C1 segment of cervical spinal cord (tissue), 14 donors: ENCODE measurements at places on chromosomes 7 and 10.

- no peak for DNase-seq
These were observed 8.9 kb upstream of the TSPAN13 start for GRCh38 chr7:16744518-16745250.

DNA sequence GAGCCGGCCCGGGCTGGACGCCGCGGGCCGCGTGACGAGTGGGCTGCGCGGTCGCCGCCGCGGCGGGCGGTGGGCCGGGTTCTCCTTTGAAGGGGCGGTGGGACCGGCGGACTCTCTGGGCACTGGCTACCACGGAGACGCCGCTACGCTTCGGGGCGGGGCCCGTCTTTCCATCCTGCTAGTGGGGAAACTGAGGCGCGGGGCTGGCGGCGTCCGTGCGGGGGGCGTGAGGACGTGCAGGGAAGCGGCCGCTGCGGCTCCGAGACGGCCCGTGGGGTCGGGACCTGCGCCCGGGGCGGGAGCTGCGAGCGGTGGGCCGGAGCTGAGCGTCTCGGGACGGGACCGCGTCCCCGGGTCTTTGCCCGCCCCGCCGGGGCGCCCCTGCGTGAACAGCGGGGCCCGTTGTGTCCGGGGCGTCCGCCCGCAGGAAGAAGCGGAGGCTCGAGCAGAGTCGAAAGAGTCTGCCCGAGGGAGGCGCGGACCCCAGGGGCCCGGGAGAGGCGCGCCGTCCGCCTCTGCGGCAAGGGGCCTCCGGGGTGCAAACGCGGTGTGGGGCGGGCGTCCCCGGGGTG, 548 bp upstream of the BNIP3 start:
- no peak for DNase-seq

DNA sequence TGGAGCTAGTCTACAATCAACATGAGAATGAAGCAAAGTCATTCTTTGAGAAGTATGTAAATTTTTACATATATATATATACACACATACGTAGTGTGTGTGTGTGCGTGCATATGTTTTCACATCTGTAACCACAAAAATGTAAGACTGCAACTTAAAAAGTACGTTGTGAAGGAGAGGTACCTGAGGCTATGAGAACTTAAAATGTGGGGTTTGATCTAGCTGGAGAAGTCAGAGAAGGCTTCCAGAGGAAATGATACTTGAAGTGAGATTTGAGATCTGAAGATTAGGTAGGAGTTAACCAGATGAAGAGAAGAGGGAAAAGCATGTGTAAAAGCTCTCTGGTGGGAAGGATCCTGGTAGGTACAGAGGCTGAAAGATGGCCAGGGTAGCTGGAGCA, 5.8 kb downstream of the TAF5 start:
- no peak for DNase-seq

- DNase-seq: no peak
These were observed 2.1 kb downstream of the ADD3 start for GRCh38 chr10:110009736-110010475.

DNA sequence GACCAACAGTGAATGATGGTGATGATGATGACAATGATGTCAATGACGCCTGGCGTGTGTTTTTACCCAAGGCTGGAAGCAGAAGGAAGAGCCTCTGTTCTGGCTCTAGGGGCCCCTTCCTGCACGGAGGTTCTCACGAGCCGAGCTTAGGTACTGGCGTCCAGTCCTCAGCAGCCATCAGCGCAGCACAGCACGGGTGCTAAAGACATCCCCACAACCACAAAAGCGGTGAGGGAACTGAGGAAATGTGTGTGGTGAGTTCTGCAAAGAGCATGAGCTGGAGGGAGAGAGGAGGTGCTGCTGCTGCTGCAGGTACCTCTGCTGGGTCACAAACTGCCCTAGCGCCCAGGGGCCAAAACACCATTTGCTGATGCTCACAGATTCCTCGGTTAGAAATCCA, 81.6 kb downstream of the SFMBT2 start:
- DNase-seq: no peak

GRCh38 chr10:125392154-125392553, 231.8 kb upstream of the CTBP2 start:
- DNase-seq: no peak

DNA sequence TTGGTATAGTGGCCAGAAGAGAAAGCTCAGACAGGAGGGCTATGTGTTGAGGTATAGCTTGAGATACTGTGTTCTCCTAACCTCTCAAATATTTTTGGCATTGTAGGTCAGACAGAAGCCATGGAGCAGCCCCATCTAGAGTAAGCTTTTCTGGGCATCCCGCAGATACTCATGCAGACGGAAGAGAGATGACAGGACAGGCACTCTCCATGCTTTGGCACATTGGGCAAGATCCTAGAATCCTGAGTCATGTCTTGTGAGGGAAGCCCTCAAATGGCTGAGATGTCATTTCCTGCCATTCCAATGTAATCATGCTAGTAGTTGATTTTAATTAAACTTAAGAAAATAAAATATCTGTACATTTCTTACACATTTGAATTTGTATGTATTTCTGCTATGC, 16.8 kb upstream of the KIF20B start:
- DNase-seq: no peak

- no peak for DNase-seq
These were observed 199.7 kb upstream of the LRRN3 start for GRCh38 chr7:110891197-110891596.

DNA sequence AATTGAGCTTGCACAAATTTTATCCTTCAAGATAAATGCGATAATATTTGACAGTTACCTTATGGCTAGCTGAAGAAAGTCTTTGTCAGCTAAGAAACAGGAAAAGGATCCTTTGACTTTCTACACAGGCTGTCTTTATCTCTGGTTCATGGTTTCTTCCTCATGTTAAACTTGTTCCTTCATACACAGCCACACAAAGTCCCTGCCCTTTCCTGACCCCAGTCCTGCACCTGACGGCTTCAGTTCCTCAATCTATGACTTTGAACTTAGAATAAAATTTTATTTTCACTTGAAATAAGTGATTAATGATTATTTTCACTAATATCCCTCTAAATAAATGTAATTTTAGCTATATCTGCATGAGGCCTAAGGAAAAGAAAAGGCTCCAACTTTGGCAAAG, 77.8 kb upstream of the PRSS1 start:
- DNase-seq: no peak

DNA sequence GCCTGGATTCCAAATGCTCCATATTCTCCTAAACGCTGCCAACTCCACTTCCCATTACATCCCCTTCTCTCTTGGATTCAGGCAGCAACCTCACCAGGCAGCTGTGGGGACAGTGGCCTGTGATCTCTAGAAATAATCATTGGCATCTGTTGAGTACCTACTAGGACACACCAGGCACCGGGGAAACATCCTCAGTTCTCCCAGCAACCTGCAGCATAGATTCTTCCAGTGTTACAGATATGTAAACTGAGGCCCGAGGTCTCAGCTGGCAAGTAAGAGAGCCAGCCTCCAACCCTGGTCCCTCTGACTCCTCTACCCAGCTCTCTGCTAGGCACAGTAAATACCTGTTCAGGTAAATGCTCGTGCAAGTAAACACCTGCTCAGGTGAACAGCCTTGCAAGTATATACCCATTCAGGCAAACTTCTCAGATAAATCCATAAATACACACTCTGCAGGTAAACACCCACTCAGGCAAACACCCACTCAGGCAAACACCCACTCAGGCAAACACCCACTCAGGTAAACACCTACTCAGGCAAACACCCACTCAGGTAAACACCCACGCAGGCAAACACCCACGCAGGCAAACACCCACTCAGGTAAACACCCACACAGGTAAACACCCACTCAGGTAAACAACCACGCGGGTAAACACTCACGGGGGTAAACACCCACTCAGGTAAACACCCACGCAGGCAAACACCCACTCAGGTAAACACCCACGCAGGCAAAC, 18.7 kb downstream of the ASB13 start:
- DNase-seq: no peak

DNA sequence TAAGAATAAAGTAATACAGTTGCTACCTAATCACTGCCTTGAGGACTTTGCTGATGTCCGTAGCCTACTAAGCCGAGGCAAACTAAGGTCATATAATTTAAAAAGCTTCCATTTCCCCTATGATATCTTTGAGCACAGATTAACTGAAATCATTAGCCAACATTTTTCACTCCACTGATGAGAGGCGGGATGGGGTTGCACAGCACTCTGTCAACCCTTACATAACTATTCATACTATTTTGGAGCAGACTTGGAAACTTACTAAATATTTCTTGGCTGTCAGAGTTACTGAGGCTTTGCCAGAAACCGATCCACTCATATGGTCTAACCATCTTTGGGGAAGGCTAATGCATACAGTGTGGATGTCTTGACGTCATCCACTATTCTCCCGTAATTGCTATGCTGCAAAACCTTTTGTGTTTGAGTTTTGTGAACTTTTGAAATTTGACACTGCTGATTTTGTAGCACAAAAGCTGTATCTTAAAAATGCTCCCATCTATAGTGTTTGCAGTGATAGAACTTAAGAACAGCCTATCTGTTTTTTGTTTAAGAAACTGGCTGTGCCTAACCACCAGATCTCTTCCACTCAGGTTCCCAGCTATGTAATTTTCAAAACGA, 248.7 kb downstream of the TSPAN12 start:
- DNase-seq: no peak

- DNase-seq: no peak
These were observed 12.3 kb downstream of the KLHL7 start for GRCh38 chr7:23117841-23118240.

DNA sequence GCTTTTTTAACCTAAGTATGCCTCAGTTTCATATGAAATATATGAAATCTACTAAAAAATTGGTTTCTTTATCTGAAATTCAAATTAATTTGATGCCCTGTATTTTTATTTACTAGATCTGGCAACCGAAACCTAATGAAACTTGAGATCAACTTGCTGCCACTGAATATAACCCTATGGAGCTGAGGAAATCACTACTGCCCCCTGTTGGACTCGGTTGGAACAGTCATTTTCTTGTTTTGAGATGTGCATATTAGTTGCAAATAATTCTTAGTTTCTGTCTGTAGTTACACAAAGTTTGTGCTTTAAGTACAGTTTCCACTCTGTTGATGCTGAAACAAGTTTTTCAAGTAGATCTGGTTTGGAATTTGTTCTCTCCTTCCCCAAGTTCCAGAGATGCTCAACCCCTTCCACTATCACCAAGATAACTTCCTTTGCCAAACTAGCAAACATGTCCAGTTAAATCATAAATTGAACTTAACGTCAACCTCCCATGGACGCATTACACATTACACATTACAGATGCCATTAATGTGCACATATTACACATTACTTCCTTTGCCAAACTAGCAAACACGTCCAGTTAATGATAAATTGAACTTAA, 22.2 kb upstream of the EXOC4 start:
- DNase-seq: peak; percentile 12

DNA sequence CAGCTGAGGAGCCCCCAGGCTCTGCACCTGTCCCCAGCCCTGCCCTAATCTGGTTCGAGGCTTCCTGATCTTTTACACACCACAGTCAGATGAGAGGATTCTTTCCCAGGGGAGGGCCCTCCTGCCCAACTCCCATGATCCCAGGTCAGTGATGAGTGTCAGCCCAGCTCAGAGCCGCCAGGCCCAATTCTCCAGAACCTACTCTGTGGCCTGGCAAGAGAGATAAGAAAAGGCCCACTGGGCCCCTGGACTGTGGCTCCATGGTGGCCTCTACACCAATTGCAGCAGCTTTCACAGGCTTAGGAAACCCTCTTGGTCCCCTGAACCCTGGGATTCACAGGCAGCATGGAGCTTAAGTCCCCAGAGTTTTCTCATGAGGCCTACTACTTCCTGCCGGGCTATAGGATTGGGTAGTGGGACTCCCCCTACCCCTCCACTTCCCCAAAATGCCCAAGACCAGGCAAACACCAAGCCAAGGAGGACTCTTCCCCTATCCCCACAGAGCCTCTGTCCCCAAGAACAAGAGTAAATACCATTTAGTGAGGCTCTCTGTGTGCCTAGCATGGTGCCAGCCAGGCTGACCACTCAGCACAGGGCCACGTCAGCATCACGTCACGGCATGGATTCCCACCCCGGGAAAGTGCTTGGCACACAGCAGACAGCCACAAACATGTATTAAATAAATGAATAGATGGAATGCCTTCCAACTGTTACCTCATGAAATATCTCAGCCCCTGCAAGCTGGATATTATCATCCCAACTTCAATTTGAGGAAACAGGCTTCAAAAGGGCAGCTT, 100.0 kb downstream of the GRID1 start:
- no peak for DNase-seq

GRCh38 chr10:74917481-74918077, 91.2 kb downstream of the KAT6B start:
- no peak for DNase-seq

DNA sequence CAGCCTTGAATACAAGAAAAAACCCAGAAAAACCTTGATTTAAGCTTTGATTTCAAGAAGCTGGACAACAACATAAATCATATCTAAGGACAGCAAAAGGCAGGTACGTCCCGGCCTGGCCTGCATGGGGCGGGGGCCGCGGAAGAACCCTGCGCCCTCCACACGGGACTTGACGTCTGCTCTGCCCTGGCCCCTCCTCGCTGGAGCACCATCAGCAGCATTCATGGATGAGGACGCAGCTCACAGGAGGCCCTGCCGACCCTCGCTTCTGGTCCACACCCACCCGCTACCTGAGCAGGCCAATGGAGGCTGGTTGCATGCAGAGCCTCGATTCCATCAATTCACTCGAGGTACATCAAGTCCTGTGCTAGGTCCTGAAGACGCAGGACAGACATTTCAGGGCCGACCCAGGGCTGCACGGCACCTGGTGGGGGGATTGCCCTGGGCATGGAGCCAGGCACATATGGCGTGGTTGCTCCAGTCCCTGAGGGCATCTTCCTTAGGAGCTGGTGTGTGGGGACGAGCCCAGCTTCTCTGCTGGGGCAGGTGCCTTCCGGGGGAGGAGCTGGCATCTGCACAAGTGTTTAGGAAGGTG, 63.1 kb upstream of the NKX6-2 start:
- DNase-seq: no peak

GRCh38 chr10:76071653-76072365, 640.4 kb downstream of the LRMDA start:
- no peak for DNase-seq

- no peak for DNase-seq
These were observed 14.9 kb downstream of the PFKP start for GRCh38 chr10:3082290-3082689.

GRCh38 chr7:19690736-19691135, 18.1 kb downstream of the POLR1F start:
- DNase-seq: no peak

GRCh38 chr10:96236090-96236478, 35.3 kb downstream of the BLNK start:
- peak; percentile 12 for DNase-seq

GRCh38 chr7:129874722-129875121, 78.0 kb downstream of the UBE2H start:
- no peak for DNase-seq

DNA sequence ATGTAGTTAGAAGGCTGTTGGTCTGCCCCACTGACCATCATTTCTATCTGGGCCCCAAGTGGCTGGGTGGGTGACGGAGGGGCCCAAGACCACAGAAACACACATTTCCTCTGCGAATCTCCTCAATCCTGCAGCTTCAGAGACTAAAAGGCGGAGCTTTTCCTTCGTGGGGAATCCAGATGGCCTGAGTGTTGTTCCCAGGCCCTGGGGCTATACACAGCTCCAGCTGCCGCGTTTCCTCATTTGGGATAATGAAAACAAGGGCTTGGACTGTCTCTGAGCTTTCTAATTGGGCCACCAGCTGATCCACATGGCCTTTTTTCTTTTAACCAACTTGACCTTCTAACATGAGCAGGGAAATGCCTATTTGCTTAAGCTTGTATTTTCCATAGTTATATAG, 339.9 kb downstream of the CXCL12 start:
- DNase-seq: no peak
